ENCODE measurements at places on chromosomes 6 and 20.

DNA sequence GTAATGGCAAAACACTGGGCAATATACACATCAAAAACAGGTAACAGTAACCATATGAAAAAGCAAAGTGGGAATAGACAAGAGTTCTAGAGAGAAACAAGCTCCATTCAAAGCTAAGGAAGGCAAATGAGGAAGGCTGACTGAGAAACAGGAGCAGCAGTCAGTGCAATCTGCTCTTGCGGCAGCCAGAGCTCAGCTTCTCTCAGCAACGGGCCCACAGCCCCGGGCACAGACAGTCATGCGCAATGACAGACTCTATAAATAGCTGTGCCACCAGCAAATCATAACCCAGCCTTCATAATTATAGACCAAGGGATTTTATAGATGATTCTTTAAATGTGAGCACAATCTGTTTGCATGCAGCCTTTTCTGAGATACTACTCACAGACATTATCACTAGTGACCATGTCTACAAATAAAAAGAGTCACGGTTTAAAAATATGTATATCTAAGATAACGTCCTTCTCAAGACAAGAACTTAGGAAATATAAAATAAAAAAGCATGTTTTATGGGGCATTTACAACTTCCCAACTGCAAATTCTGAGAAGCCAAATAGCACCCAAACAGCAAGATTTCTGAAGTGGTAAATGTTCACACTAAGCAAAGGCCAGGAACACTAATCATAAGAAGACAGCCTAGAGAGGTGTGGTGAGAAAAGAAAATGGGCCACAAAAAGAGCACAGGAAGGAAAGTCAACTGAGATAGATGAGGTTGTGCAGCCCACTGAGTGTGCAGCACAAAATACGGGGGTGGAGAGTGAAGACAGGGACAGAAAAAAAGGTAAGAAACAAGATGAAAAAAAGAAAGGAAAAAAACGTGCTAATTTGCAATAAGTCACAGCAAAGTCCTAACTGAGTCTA lies 39.9 kb upstream of the BEND6 start:
- no peak for DNase-seq

GRCh38 chr6:133817460-133818047 lies 71.4 kb upstream of the TCF21 start:
- no peak for DNase-seq

DNA sequence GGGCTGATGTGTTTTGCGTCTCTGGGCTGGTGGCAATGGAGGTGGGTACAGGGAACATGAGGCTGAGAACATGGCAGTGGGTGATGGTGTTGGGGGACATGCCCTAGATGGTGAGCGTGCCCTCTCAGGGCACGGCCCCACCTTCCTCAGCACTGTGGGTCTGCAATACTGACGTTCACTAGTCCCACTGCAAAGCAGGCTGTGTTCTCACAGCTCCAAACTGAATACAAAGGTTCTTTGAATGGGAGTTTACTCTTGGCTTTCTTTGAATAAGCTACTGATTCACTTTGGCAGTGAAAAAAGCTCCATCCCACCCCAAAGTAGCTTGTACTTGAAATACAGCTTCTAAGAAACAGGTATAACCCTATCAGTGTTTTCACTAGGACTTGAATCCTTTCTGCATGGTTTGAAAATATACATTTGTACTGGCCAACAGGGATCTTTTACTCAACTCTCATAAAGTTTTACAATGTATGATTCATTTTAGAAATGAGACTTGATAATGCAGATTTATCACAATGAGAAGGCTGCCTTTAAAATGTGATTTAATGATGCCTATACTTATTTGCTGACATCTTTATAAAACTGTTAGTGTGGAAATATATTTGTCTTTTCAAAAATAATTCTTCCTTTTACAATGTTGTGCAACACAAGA lies 400.7 kb downstream of the ZFAND3 start:
- DNase-seq: no peak

DNA sequence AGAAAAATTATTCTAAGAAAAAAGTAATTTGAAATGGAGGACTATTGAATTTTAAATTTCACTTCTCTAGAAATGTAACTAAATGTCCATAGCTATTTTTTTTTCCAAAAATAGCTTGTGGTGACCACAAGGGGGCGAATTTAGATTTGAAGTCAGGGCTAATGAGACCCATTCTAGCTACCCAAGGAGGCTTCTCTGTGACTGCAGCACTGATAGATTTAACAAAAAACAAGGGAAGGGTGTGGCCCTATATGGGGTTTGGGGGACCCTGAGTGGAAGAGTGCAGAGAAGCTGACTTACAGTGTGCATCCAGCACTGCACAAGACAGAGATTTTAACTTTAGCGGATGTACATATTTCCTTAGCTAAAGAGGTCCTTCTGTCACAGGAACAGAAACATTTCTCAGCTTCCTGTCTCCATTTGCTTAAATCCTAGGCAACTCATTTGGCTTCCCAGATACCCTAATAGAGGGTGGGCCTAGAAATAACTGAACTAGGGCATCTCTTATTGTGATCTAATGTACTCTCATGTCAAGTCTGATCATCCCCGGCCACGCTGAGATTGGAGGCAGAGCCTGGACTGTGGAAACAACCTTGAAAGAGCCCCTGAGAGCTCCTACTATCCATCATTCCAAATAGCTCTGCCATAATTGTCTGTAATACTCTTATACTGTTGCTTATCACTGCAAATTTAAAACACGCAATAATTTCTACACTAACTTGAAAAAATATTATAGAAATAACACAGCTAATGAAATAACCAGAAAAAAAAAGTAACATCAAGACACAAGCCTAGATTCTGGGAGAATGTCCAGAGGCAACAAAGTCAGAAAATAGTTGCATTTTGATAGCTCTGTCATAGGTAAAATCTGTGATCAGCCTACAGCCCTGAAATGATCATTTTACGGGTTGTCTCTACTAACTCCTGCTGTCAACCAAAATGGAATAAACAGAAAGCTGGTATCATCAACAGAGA lies 93.6 kb downstream of the SNAP91 start:
- no peak for DNase-seq

- no peak for DNase-seq
Observed at GRCh38 chr6:161815965-161816364, 542.1 kb upstream of the AGPAT4 start.

DNA sequence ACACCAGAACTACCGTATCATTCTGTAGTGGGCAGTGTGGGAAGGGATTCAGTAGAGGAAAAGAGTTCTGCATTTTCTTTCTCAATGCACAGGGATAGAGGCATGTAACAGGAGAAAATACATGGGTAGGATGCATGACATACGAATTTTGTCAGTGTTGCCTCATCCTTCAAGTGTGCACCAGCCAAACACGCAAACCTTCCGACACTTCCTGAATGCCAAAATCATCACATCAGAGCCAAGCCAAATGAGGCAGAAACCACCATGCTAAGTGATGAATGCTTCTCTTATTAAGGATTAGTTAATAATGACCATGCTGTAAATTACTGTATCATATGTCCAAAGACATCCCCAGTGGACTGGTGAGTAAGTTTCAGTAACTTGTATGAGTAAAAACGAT lies 27.3 kb downstream of the RAMACL start:
- no peak for DNase-seq

All from D721Med (cell line).